ENCODE measurements at places on chromosomes 4 and X. TPM values are rescaled to one million over a fixed set of nuclear protein-coding genes. Genes with fewer than 3 reads are reported as not detected.

The KCNE5 gene
- total RNA-seq = not detected

The TMPRSS11A gene
- not detected for total RNA-seq

The UBA1 gene
- 187 TPM for total RNA-seq

The CTAG1B gene
- 0.46 TPM for total RNA-seq

The GAGE12H gene
- total RNA-seq = not detected

The GAGE12F gene
- not detected for total RNA-seq

The PAGE5 gene
- total RNA-seq = not detected

The GAGE13 gene
- total RNA-seq = not detected

The HERC5 gene
- 13.8 TPM for total RNA-seq

The PLA2G12A gene
- 16.7 TPM for total RNA-seq

DNA sequence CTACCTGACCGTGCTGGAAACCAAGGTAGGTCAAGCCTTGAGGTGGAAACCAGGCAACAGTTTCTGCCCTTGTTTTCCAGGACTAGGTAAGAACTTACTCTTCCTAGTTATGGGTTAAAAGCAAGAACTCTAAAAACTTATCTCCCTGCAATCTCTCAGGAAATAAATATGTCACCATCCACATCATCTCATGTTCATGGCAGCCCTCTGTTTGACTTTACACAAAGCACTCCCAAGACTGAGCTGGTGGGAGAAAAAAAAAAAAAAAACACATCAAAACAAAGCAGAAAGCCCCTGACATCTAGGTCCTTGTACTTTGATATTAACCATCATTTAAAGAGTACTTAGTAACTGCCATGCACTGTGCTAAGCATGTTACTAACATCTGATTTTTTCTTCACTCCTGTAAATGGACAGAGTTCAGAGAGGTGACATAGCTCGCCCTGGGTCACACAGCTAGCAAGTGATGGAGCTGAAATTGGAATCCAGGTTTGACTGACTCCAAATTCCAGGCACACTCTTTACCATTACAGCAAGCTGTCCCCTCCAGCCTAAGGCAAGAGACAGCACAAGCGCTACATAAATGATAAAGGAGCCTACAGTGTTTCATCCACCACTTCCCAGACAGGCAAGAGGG lies 102.8 kb upstream of the NOCT start:
- H3K27me3 ChIP-seq = no peaks in the 10 kb centered on the region
- H3K36me3 ChIP-seq = no peaks in the 10 kb centered on the region
- H3K27ac ChIP-seq = peak overlapping the region; percentile 38
- no peaks in the 10 kb centered on the region for H3K4me1 ChIP-seq

DNA sequence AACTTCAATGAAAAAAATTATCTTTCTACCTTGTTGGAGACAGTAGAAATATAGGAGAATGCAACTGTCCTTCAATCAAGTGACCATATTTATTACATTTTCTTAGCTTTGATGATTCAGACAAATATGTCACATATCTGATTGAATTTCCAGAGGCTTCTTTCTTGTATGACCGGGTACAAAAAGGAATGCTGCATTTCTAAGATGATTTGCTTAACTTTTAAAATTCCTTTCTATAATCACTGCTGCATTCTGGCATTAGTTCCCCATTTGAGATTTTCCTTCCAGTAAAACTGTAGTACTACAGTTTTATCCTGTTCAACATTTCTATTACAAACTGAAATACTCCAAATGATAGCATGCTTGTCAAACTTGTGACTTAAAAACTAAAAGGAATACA lies 5.2 kb downstream of the MFSD8 start:
- no peak overlapping the region for H3K27ac ChIP-seq
- no peaks in the 10 kb centered on the region for H3K27me3 ChIP-seq
- H3K36me3 ChIP-seq = peaks cover 2% of the 10 kb centered on the region
- no peak overlapping the region for H3K4me3 ChIP-seq

- no peaks in the 10 kb centered on the region for H3K36me3 ChIP-seq
- H3K4me1 ChIP-seq = no peaks in the 10 kb centered on the region
- H3K27ac ChIP-seq = no peak overlapping the region
- no peak for DNase-seq
- H3K27me3 ChIP-seq = no peaks in the 10 kb centered on the region
Measured at GRCh38 chr4:36385951-36386571, 104.6 kb downstream of the DTHD1 start.

GRCh38 chr4:104649631-104650030 lies 154.9 kb upstream of the CXXC4 start:
- no peaks in the 10 kb centered on the region for H3K27me3 ChIP-seq
- H3K4me1 ChIP-seq = no peaks in the 10 kb centered on the region
- no peaks in the 10 kb centered on the region for H3K36me3 ChIP-seq
- DNase-seq = no peak
- H3K4me3 ChIP-seq = no peak overlapping the region

DNA sequence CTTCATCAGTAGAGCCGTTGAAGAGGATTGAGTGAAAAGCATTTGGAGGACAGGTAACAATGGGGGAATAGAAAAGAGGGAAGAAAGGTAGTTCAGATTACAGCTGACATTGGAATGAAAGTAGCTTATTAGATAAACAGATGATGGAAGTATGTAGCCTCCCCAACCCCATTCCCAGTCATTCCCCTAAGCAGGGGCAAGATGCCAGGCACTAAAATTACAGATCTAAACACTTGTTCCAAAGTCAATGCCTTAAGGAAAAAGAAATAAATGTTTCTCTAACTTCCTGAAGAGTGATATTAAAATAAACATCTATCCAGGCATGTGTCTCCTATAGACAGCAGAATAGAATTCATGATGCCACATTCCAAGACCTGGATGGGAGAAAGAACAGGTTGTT lies 350.8 kb downstream of the PDGFC start:
- H3K4me1 ChIP-seq = no peaks in the 10 kb centered on the region
- H3K4me3 ChIP-seq = no peak overlapping the region
- H3K27ac ChIP-seq = no peak overlapping the region
- no peak for DNase-seq

GRCh38 chrX:15435836-15436619 lies 51.8 kb upstream of the VEGFD start:
- H3K27me3 ChIP-seq = peaks cover 4% of the 10 kb centered on the region
- H3K4me1 ChIP-seq = no peaks in the 10 kb centered on the region
- no peak overlapping the region for H3K27ac ChIP-seq
- no peak for DNase-seq
- H3K36me3 ChIP-seq = no peaks in the 10 kb centered on the region
- no peak overlapping the region for H3K4me3 ChIP-seq

DNA sequence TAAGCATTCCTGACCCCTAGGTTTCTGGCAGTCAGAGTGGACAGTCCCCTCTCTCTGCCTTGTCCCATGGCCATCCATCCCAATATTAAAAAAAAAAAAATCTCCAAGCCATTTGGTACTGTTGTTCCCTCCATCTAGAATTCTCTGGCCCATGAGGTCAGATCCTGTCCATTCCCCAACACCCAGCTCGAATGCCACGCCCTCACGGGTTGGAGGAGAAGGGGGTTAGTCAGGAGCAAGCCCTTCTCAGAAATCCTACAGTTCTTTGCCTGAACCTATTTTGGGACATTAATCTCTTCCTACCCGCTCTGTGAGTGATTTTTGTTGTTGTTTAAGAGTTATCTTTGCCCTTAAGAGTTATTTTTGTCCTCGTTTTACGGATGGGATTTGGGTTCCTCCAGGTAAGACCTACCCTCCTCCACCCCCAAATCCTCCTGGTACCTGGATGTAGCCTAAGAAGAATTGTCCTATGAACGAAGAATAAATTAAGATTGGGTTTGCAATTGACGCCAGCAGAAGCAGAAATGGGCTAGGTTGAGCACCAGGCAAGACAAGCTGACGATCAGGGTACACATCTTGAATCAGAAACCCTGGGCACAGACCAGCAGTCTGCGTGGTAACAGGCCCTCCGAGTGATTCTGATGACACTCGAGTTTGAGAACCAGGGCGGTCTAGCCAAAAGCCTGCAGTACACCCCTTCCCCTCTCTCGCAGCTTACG lies 977 bp downstream of the RNF175 start:
- H3K27ac ChIP-seq = no peak overlapping the region
- H3K4me1 ChIP-seq = no peaks in the 10 kb centered on the region
- H3K27me3 ChIP-seq = no peaks in the 10 kb centered on the region

DNA sequence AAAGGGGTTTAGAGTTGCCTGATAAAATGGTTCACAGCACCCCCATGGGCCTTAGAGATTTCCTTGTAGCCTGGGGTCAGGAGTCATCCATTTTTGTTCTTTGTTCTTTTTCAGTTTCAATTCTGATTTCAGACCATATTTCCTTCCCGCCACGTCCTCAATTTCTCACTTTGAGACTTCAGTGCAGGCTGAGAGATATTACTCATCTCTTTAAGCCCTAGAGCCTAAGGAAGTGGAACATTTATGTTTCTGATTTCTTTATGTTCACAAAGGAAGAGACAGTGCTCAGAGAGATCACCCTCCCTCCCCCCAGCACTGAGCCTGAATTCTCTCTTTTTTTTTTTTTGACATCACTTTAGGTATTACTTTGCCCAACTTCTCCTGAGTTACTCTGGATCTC lies 56.3 kb downstream of the MSN start:
- no peak for DNase-seq
- H3K4me1 ChIP-seq = no peaks in the 10 kb centered on the region
- H3K27me3 ChIP-seq = no peaks in the 10 kb centered on the region
- H3K27ac ChIP-seq = peak overlapping the region; percentile 3

DNA sequence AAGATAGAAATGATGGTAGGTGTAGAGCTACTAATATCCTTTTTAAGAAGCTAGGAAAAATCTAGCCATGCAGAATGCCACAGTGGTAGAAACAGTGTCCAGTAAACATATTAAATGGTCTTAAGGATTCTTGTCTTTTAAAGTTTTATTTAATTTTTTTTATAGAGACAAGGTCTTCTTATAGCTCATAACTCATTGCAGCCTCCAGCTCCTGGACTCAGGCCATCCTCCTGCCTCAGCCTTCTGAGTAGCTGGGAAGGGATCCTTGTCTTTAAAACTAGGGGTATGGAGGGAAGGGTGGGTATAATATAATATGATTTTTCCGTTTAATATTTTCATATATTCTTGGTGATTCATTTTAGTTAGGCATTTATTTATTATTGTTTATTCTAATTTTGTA lies 3.8 kb downstream of the TMEM165 start:
- H3K27me3 ChIP-seq = no peaks in the 10 kb centered on the region
- no peak overlapping the region for H3K4me3 ChIP-seq
- DNase-seq = no peak
- H3K36me3 ChIP-seq = no peaks in the 10 kb centered on the region

DNA sequence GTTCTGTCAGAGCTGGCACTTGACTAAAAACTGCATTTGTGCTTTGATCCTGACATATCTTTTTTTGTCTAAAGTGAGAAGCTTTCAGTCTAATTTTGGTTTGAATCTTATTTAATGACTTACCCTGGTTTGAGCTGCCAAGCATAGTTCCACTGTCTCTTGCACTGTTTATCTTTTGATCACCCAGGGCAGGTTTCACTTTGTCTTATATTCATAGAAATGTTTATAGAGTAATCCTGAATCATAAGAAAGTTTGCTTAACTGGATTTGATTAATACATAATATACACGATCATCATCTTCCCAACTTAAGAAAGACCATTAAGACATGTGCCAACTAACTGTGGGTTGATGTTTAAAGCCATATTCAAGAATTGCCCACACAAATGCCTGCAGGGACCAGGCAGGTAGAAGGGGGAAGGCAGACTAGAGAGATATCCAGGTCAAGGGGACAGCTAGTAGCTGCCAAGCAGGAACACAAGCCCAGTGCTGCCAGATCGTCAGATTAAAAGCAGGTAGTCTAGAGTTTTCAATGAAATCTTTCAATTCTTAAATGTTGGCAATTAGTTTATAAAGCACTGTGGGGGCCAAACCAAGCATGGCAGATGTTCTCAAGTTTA lies 1.9 kb downstream of the GK start:
- no peak for DNase-seq
- no peak overlapping the region for H3K4me3 ChIP-seq
- no peaks in the 10 kb centered on the region for H3K4me1 ChIP-seq
- H3K27me3 ChIP-seq = no peaks in the 10 kb centered on the region
- H3K36me3 ChIP-seq = no peaks in the 10 kb centered on the region

GRCh38 chr4:172362569-172362968 lies 549.4 kb downstream of the GALNTL6 start:
- no peak for DNase-seq
- H3K4me1 ChIP-seq = no peaks in the 10 kb centered on the region
- no peaks in the 10 kb centered on the region for H3K27me3 ChIP-seq
- H3K27ac ChIP-seq = no peak overlapping the region
- no peak overlapping the region for H3K4me3 ChIP-seq

- H3K4me1 ChIP-seq = no peaks in the 10 kb centered on the region
- H3K27ac ChIP-seq = no peak overlapping the region
- no peaks in the 10 kb centered on the region for H3K36me3 ChIP-seq
Measured at GRCh38 chr4:73432169-73433000, 3.6 kb upstream of the AFP start.

DNA sequence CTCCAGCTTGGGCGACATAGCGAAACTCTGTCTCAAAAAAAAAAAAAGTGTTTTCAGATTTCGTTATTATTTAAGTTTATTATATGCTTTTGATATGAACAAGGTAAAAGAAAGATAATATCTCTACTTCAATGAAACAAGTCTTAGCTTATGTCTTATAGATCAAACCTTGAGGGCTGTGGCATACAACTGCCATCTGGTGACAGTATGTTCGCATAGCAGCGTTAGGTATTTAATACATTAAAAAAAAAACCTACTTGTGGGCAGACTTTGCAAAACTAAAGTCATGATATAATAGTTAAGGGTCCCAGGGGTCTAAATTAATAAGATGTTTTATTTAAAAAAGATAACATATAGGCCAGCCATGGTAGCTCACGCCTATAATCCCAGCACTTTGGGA lies 161.2 kb upstream of the AMOT start:
- no peaks in the 10 kb centered on the region for H3K27me3 ChIP-seq
- DNase-seq = no peak
- no peaks in the 10 kb centered on the region for H3K36me3 ChIP-seq
- no peak overlapping the region for H3K4me3 ChIP-seq
- no peaks in the 10 kb centered on the region for H3K4me1 ChIP-seq
- no peak overlapping the region for H3K27ac ChIP-seq

DNA sequence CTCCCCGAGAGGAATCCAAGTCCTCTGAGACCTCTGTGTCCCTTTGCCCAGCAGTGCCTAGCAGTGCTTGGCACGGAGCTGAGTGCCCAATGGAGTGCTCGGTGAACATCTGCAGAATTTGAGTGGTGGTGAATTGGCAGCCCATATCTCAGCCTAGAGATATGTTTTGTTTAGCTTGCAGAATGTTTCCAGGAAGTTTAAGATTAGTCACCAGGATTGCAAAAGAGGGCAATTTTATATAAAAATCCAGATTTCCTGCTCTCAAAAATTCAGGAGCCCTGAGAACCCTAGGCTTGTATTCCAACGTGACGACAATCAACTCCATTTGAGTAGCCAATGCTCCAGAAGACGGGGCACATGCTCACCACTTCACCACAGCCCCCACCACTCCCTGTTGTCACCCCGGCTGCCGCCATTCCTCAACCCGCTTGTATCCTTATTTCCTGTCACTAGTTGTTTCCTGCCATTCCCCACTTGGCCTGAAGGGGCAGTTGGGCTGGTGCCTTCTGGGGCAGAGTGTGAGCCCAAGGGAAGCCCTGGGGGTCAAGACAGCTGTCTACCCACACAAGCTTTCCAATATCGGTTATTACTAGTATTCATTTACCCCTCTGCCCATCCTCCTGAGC lies 116.9 kb downstream of the EFNB1 start:
- H3K36me3 ChIP-seq = no peaks in the 10 kb centered on the region
- H3K27me3 ChIP-seq = no peaks in the 10 kb centered on the region
- no peak overlapping the region for H3K4me3 ChIP-seq
- DNase-seq = no peak
- H3K27ac ChIP-seq = no peak overlapping the region

Data from uterus (tissue), 4 donors.